Dermis blood vessel endothelial cell (primary cell): ENCODE measurements at places on chromosomes 5 and 9.

- no peak for DNase-seq
Measured at GRCh38 chr5:143693651-143694252, 118.2 kb upstream of the HMHB1 start.

GRCh38 chr5:572398-573019 is 39.6 kb upstream of the CEP72 start:
- no peak for DNase-seq

DNA sequence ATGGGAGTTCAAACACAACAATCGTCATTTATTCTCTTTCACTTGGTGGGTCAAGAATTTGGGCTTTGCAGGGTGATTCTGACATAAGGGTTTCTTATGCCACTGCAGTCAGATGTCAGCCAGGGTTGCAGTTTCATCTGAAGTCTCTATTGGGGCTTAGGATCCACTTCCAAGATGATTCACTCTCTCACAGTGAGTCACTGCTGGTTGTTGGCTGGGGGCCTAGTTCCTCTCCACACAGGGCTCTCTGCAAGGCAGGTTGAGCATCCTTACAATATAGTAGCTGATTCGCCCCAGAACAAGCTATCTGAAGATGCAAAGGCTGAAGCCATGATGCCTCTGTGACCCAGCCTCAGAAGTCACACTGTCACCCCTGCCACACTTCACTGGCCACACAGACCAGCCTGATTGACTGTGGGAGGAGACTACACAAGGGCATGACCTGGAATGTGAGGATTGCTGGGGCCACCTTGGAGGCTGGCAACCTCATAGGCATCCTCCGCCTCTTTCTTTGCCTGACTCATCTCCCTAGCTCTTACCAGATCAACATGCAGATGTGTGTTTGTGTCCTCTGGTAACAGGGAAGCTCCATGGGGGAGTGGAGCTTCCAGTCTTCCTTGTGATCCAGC is 4.5 kb upstream of the CARD19 start:
- peak; percentile 60 for DNase-seq

GRCh38 chr5:141778206-141778605 is 96.2 kb upstream of the ARAP3 start:
- no peak for DNase-seq

DNA sequence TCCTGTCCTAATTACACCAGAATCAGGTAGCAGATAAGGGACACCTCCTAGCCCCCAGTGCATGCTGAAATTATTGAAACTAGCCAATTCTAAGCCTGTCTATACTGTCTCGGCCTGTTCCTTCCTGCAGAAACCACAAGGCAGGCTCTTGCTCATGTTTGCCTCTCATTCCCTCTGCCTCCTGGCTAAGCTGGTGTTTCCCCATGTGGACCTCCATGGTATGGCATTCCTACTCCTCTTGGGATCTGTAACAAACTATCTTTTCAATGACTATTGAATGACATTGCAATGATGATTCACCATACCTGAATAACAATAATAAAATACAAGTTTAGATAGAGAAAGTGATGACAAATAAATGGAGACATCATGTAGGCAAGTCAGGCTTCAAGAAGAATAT is 35.6 kb upstream of the ADAMTS16 start:
- no peak for DNase-seq

DNA sequence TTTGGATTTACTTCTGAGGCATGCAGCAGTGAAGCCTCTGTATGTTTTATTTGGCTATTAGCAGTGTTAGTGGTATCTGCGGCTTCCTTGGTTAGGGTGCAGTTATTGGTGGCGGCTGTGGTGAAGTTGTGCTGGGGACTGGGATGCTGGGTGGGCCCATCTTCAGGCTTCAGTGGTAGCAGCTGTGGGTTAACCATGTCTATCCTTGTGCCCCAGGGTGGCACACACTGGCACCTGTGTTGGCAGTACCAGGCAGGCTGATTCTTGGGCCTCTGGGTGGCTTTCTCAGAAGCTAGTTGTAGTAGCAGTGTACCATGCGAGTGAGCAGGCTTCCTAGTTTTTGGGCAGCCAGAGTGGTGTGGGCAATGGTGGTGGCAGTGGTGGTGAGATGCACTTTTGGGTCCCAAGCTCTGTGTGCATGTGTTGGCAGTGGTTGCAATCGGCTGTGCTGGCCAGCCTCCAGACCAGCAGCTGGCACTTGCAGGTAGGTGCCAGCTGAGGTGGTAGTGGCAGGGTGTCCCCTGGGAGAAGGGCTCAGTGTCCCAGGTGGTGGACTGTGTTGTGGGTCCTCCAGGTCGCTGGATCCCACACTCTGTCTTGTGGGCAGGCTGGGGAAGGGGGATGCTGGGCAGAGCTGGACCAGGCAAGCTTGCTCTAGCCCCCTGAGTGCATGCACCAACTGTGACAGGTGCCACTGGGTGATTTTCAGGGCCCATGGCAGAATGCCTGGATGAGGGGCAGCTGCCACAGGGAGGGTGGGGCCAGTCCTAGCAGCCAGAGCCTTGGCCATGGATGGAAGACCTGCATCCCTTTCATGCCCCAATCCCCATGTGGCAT is 13.6 kb downstream of the AHRR start:
- DNase-seq: no peak

DNA sequence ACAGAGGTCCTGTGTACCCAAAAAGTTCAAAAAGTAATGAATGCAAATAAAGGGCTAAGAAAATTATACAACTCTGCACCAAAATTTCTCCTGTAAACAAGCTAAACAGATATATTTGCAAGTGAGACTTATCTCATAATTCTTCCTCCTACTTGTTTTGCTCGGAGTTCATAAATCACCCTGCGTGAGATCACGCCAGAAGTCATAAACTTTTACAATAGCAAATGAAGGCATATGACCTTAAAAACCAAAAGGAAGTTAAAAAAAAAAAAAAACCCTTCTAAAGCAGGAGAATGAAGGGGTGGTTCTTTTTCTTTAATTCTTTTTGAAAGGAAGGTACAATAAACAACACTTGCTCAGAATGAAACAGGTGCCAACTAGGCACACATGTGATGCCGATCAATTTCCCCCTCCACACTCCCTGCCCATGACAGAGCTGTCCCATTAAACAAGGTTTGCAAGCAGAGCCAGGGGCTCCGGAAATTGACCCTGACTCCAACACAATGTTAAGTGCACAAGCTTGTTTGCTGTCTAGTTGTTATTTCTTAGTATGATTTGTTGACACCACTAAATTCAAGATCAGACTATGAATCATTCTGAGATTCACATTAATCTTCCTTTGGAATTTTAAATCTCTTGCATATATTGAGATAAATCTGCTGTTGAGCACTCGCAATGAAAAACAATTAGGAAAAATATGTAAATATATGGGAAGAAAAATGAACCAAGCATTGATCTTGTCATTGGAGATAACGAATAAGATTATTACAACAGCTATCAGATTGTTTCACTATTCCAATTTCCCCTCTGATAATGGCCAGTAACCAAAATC is 46.3 kb downstream of the DROSHA start:
- DNase-seq: peak; percentile 58

GRCh38 chr5:133938039-133938821 is 30.2 kb downstream of the C5orf15 start:
- peak; percentile 48 for DNase-seq

DNA sequence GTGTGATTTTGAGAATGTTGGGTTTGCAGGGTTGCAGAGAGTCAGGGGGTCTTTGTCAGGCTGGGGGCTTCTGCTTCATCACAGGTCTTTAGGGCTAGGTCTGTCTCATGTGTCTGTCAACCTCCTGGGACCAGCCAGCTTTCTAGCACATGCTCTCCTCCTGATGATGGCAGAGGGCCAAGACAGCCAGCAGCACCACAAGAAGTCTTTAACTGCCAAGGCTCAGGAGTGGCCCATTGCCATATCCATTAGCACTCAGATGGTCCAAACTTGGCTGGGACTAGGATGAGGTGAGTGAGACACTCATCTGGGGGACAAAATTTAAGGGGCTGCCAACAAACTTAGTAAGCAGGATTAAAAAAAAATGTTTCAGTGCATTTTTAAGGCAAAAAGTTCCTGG is 384.2 kb upstream of the CDH10 start:
- no peak for DNase-seq

GRCh38 chr5:79456890-79457583 is 56.9 kb downstream of the HOMER1 start:
- no peak for DNase-seq

DNA sequence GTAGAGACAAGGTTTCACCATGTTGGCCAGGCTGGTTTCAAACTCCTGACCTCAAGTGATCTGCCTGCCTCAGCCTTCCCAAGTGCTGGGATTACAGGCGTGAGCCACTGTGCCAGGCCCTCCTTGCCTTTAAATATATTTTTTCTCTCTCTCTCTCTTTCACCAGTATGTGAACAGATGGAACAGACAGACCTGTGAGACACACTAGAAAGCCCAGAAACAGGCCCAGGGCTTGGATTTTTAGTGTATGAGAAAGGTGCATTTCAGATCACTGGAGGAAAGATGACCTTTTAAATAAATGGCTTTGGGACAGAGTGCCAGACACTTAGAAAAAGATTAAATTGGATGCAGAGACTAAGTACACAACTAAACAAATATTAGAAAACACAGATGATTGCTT is 3.1 kb downstream of the RASGEF1C start:
- DNase-seq: no peak

GRCh38 chr9:4292781-4293180 is 7.1 kb downstream of the GLIS3 start:
- DNase-seq: peak; percentile 31

GRCh38 chr5:12854386-12854785 is 950.1 kb upstream of the CTNND2 start:
- no peak for DNase-seq

GRCh38 chr9:22829236-22829635 is 382.6 kb downstream of the DMRTA1 start:
- DNase-seq: no peak

DNA sequence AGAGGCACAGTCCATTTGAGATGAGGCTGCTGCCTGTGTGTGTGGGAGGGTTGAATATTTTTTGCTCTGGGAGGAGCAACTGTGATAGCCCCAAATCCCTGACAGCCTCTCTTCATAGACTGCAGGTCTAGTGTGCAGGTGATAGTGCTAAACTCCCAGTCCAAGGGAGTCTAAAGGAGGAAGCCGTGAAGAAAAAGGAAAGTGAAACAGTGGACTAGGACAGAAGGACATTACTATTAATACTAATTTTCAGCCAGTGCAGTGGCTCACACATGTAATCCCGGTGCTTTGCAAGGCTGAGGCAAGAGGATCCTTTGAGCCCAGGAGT is 295.0 kb downstream of the PDE4D start:
- DNase-seq: peak; percentile 29

GRCh38 chr9:35001285-35001677 is 11.7 kb downstream of the DNAJB5 start:
- no peak for DNase-seq

DNA sequence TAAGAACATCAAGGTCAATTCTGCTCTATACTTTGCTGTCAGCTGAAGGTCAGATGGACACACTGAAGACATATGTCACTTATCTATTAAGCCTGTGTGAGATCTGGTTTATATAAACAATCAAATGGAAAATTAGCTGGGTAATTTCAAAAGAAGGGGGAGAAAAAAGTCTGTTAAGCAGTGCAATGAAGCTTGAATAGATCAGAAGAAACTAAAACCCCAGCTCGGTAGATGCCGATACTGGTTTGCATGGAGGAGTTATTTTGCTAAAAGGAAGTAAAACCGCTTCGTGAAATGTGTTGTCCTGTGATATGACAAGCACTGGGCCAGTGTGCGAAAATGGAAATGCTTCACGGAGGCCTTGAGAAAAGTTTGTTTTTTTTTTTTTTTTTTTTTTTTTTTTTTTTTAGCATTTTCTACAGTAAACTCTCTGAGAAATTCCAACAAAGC is 148.8 kb downstream of the MEF2C start:
- peak; percentile 45 for DNase-seq

- DNase-seq: no peak
Measured at GRCh38 chr5:160263326-160263855, 34.1 kb downstream of the FABP6 start.

DNA sequence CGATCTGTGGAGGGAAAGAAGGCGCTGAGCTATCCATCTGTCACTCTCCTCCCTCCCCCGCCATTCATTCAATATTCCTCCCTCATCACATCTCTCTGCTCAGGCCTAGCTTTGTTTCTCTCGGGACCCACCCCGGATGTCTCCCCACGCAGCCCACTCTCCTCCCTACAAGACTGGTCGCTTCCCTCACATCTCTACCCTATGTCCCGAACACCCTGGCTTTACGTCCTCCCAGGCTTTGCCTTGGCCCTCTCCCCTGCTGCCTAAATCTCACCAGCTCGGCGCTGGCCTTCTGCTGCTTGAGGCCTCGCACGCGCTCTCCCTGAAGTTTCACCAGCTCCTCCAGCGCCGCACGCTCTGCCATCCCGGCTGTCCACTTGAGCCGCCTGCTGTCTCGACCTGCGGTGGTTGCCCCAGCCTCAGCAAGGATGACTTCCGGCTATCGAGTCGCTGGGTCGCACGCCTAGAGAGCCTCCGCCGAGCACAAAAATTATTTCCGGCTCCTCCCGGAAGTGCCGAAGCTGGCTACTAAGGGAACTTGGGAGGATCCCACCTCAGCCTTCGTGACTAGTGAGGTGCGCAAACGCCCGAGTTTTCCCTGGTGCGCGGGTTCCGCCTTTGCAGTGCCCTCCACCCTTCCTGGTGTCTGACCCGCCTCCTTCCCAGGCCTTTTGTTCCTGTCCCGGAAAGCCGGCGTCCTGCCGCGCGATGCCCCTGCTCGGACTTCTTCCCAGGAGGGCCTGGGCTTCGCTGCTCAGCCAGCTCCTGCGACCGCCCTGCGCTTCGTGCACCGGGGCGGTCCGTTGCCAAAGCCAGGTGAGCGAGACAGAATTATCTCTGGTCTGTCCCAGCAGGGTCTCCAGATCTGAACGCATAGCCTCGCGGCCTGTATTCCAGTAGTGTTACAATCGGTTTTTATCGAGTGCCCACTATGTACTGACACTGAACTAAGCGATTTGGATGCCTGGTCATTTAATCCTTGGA is at the start of the genes HARS1 and HARS2:
TSS of gene HARS1 (minus strand) at position 430 of the 984 bp plus-strand sequence. CDS start at position 364, 66 bp downstream.
TSS of gene HARS2 (plus strand) at position 515 of the 984 bp plus-strand sequence. CDS start at position 709, 194 bp downstream.
- DNase-seq: peak; percentile 95

DNA sequence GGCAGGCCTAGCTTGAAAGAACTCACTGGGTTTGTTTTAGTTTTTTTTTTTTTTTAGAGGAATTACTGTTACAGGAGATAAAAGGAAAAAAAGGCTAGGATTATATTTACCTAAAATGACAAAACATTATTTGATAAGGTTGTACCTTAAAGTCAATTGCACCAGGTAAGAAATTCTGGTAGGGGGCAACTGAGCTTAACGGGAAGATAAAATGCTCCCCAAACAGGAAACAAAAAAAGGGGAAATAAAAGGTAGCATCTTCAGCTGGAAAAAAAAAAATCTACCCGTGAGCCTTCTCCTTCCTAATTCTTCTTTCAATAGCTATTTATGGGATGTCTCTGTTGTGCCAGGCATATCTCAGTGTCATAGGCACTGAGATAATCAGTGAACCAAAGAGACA is 164.5 kb downstream of the PIK3R1 start:
- DNase-seq: no peak

- DNase-seq: no peak
Measured at GRCh38 chr5:59725392-59725767, 168.1 kb downstream of the PDE4D start.

- no peak for DNase-seq
Measured at GRCh38 chr9:27377147-27377807, 80.3 kb upstream of the EQTN start.
